ENCODE measurements at places on chromosomes 3 and 15.
A peak's percentile ranks its signal among the peaks of the same experiment; 100 is the strongest.

DNA sequence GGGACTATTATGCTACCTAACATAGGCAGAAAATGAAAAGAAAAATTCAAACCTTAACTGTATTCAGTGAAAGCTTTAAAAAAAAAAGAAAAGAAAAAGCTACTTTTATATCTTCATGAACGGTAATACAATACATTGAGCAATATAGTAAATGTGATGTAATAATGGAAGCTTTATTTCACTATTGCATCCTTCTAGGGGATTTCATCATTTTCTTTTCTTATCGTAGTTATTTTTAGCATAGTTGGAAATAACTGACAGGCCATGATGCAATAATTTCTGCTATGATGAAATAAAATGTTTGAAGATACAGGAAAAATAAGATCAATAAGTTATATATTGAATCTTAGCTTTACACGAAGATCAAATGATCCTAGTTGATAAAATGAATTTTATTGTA is 40.3 kb upstream of the ZCWPW2 start:
- DNase-seq, result no peak

DNA sequence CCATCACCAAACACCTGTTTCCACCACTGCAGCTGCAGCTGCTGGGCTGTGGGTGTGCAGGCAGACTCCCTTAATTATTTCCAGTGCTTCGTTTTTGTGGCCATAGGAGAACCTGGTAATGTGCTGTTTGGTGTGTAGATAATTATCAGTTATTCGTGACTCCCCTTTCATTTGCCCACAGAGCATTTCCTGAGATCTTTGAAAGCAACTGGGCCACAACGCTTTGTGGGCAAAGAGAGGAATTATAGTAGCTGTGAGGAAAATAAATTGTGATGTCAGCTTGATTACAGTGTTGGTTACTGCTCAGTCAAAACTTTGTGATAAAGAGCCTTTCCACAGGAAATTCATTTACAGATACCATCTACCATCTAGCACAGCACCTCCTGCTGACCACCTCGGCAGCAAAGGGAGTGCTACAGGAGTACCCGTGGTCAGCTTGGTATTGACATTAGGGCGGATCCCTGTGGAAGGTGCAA is 193.3 kb upstream of the SLCO3A1 start:
- no peak for DNase-seq

- DNase-seq, result no peak
These were observed 172.8 kb upstream of the UBE3A start for GRCh38 chr15:25611603-25612002.

DNA sequence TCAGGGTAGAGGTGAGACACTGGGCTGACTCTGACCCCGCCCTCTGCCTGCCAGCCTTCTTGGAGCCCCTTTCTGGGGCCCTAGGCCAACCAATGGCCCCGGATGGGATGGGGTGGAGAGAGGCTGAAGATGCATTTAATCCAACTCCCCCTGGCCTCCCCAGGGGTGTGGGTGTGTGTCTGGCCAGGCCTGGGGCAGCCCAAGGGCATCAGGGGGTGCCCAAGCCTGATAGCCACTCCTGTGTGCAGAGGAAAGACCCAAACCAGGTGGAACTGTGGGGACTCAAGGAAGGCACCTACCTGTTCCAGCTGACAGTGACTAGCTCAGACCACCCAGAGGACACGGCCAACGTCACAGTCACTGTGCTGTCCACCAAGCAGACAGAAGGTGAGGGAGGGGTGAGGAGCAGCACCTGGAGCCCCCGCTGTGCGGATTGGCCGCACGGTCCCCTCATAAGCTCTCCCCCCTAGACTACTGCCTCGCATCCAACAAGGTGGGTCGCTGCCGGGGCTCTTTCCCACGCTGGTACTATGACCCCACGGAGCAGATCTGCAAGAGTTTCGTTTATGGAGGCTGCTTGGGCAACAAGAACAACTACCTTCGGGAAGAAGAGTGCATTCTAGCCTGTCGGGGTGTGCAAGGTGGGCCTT is 9.5 kb downstream of the SPINT1 start:
- DNase-seq, result no peak

DNA sequence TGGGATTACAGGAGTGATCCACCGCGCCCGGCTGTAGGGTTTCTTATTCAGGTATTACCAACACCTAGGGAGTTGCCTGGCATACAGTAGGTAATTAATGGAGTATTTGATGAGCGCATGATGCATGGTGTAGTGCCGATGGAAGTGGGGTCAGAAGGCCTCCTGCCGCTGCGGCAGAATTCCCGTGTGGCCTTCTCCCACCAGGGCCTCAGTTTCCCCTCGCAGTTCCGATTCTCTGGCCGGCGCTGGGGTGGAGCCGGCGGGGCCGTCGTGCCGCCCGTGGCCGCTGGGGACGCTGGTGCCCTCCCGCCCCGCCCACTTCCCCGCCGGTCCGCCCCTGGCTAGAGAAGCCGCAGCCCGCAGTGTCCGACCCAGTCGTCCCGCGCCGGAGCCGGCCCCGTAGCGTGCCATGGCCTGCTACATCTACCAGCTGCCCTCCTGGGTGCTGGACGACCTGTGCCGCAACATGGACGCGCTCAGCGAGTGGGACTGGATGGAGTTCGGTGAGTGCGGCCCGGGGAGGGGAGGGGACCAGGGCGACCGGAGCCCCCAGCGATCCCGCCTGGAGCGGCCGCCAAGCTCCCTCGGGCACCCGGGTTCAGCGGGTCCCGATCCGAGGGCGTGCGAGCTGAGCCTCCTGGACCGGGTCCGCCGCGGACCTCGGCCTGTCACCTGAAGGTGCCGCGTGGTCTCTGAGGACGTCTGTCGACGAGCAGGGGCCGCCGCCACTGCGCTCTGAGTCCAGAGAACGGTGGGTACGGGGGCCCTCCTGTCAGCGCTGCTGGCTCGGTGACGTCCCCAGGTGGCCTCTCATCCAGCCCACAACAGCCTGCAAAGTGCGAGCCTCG is at the start of gene IRAK2:
Gene IRAK2, plus strand, starts transcription at position 374 of the 848 bp plus-strand sequence. Its CDS starts 36 bp downstream, at position 410.
- DNase-seq, result no peak

GRCh38 chr15:60840703-60841411 is 361.9 kb upstream of the ICE2 start:
- no peak for DNase-seq

DNA sequence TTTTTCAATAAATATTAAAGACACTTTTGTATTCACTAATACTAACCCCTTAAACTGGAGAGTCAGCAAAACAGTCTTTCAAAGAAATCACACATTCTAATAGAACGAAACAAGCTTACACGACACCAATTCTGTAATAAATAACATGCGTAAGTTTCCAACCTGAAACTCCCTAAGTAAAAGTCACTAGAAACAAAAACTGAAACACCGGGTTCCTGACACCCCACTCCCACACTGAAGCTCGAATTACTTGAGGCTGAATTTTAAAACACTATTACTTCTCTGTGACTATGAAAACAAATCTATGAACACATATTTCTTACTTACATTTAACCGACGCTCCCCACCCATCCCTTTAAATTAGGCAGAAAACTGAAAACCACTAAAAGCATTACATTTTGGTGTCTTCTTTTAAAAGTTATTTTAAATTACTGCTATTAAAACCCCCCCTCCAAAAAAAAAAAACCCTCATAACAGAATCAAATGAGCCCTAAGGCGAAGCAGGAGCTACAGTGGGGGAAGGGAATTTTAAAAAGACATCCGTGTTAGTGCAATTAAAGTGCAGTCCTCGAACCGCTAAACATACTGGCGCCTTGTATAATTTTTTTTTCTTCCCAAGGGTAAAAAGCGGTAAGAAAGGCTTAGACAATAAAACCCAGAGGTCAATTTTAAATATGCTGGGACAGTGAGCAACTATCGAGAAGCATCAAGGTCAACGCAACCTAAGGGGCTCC is 878 bp downstream of the SPPL2A start:
- no peak for DNase-seq

DNA sequence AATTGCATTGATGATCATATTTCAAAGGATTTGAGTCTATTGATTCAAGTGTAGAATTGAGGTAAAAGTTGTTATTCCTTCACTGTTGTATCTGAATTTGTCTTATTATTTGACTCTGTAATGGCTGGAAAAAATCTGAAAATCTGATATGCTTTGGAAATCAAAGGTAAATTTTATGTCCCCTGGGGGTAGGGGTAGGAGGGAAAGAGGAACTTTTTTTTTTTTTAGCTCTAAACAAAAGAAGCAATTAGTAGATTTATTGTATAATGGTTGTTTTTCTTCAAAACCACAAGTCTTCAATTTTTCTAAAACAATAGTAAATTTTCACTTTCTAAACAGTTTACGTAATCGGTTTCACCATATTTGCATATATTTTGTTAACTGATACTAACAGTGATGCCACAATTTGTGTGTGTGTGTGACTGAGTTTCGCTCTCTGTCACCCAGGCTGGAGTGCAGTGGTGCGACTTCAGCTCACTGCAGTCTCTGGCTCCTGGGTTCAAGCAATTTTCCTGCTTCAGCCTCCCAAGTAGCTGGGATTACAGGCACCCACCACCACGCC is 91.7 kb upstream of the GOLGA6L4 start:
- no peak for DNase-seq

GRCh38 chr15:31552482-31553099 is 226.0 kb downstream of the KLF13 start:
- no peak for DNase-seq

DNA sequence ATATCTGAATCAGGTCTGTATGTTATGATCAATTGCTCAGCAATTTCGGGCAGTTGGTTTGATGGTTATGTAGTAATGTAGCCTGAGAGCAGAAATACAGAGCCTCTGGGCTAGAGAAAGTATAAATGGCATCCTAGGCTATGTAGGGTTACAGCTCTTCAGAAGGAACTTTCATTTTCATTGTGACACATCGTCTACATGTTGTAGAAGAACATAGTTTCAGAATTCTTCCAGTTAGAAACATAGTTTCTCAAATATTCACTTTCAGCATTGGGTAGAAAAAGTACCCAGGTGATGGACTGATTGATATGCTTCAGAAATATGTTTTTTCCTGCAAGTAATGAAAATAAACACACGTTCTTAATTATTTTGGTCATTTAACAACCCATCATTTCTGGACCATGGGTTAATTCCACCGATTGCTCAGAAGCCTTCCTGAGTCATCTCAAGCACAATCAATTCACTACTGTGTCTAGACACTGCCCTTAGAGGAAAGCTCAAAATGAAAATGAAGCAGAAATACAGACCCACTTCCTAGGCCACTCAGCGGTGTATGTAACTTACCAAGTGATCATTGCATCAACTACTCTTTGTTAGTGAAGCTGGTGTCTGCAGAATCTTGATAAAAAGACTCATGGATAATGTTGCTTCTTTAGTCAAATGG is 88.8 kb upstream of the TSEN2 start:
- DNase-seq, result no peak

- DNase-seq, result no peak
These were observed 14.0 kb upstream of the ZCWPW2 start for GRCh38 chr3:28334552-28334951.

GRCh38 chr3:60636846-60637245 is 614.4 kb downstream of the FHIT start:
- DNase-seq, result no peak

DNA sequence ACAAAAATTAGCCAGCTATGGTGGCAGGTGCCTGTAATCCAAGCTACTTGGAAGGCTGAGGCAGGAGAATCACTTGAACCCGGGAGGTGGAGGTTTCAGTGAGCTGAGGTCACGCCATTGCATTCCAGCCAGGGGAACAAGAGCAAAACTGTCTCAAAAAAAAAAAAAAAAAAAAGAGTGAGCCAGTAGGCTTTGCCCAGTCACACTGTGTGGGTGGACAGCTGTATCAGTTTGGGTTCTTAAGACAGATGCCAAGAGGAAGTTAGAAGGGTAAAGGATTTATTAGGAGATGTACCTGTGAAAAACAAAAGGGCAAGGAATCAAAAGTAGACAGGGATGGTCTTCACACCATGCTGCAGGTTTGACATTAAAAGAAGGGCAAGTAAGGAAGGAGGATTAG is 86.1 kb upstream of the CGNL1 start:
- DNase-seq, result no peak

- peak; percentile 34 for DNase-seq
These were observed 876 bp downstream of the PLSCR1 start for GRCh38 chr3:146543461-146544001.

DNA sequence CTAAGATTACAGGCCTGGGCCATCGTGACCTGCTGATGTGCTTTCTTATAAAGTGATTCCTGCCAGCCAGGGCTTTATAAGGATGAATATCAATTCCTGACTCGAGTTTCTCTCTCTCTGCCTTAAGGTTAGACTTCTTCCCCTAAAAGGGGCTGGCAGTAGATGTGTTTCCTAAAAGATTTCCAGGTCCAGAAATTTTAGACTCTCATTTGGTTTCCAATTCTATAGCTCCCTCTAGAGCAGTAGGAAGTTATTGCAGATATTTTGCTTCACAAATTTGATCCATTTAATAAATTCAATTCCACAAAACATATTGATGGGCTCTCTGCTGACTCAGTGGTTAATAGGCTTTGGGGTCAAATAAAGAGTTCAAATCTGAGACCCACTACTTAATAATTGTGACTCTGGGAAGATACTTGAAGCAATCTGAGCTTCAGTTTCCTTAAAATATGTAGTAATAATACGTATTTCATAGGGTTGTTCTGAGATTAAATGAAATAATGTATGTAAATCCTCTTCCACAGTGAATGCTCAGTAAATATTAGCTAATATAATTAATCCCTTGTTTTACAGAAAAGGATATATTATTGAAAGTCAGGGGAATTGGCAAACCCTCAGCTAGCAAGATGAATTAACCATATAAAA is 2.1 kb downstream of the TRIM69 start:
- DNase-seq, result peak; percentile 21

DNA sequence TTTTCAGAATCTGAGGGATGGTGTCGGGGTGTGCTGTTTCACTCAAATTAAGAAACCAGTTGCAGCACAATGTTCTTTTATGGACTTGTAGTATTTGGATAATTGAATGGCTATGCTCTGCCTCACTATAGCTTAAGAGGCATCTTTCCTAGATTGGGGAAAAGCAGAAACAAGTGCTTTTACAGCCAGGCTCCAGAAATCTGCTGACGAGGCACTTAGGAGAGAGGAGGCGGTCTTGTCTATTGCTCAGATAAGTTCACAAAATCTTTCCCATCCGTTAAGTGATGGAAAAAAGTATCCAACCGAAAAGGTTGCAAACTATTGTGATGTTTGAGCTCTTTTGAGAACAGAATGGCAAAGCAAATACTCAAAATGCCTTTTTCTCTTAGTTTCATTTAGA is 336.1 kb upstream of the RARB start:
- no peak for DNase-seq

DNA sequence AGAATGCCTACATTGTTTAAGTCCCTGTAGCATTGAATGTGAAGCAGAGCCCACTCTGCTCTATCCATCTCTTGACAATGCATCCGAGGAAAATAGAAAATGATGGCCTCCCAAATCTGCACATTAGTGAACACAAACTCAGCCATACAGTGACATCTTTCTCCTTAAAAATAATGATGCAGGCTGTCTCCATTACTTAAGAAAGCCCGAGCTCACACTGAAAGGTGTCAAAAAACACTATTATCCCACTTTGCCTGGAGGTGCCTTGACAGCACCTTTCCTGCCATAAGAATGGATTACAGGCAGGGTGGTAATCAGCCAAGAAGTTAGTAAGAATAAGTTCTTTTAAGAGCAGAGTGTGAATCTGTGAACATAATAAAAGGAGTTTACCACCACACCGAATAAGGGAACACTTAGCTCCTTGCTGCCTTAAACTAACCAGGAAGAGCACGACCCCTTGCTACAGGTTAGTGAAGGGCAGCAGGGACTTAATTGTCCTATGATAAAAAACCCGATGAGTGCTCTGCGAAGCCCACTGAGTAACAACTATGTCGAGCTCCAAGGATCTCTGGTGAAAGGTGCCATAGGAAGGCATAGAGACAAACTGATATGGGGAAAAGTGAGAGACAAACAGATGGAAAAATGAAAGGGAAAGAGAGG is 123.2 kb upstream of the TUSC7 start:
- no peak for DNase-seq

Data from right renal pelvis (tissue), 4 donors.